HepG2 (cell line): ENCODE measurements at places on chromosomes 7 and 10. TPM values are rescaled to one million over a fixed set of nuclear protein-coding genes. Genes with fewer than 3 reads are reported as not detected.

- DNase-seq, result no peak
Measured at GRCh38 chr7:124440081-124440480, 325.5 kb downstream of the GPR37 start.

DNA sequence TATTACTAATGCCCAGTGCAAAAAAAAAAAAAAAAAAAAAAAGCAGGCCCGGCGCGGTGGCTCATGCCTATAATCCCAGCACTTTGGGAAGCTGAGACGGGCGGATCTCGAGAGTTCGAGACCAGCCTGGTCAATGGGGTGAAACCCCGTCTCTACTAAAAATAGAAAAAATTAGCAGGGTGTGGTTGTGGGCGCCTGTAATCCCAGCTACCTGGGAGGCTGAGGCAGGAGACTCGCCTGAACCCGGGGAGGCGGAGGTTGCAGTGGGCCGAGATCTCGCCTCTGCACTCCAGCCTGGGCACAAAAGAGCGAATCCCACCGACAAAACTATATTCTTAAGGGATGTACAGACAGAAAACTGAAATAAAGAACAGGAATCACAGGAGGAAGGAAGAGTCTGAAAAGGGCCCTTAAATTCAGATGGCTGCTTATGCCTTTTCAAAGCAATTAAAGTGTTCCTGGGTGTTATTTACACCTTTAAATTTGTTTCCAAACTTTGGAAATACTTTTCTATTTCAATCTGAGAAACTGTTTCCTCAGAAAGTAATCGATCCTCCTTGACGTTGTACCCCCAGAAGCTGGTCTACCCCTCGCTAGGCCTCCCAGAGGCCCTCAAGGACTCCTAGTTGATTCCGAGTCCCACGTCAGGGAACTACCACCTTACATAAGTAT, 2.0 kb upstream of the KMT2E start:
- DNase-seq, result no peak

- no peak for DNase-seq
Measured at GRCh38 chr10:75209086-75209920, 1.3 kb upstream of the VDAC2 start.

- DNase-seq, result no peak
Measured at GRCh38 chr10:130575756-130576285, 439.6 kb downstream of the GLRX3 start.

GRCh38 chr10:89337484-89337883, 9.7 kb downstream of the IFIT3 start:
- no peak for DNase-seq

Gene SEMA3A
- 0.56 and 1.2 TPM in 2 replicates for total RNA-seq

GRCh38 chr7:92830027-92830426, 6.3 kb downstream of the CDK6 start:
- DNase-seq, result no peak

- no peak for DNase-seq
Measured at GRCh38 chr10:7173948-7174347, 236.9 kb downstream of the SFMBT2 start.

Gene PRLHR
- not detected in 2 replicates for total RNA-seq

Gene C10orf62
- total RNA-seq, result 0.28 and 1.6 TPM in 2 replicates
